ENCODE measurements at places on chromosomes 12 and 14. TPM values are rescaled to one million over a fixed set of nuclear protein-coding genes. Genes with fewer than 3 reads are reported as not detected.

CDCA4 gene
- 10.0 TPM for total RNA-seq

SMCO3 gene
- total RNA-seq, result 1.2 TPM

NUAK1 gene
- total RNA-seq, result 31.4 TPM

NPFF gene
- not detected for total RNA-seq

B3GNT4 gene
- 0.59 TPM for total RNA-seq

KRT74 gene
- total RNA-seq, result not detected

CMA1 gene
- total RNA-seq, result not detected

DLGAP5 gene
- total RNA-seq, result 10.2 TPM

RPGRIP1 gene
- total RNA-seq, result not detected

CTSG gene
- not detected for total RNA-seq

TMCC3 gene
- 0.53 TPM for total RNA-seq

ARHGEF40 gene
- 36.0 TPM for total RNA-seq

ADCY4 gene
- total RNA-seq, result 3.3 TPM

KRT75 gene
- not detected for total RNA-seq

IFNG-AS1 gene
- 0.07 TPM for total RNA-seq

VRTN gene
- total RNA-seq, result not detected

PIWIL1 gene
- not detected for total RNA-seq

KLHL33 gene
- 0.03 TPM for total RNA-seq

TEAD4 gene
- 7.0 TPM for total RNA-seq
